ENCODE measurements at places on chromosomes 1 and 21.
A peak's percentile ranks its signal among the peaks of the same experiment; 100 is the strongest.

GRCh38 chr1:1756661-1757421 lies 21.4 kb downstream of the NADK start:
- DNase-seq = no peak

DNA sequence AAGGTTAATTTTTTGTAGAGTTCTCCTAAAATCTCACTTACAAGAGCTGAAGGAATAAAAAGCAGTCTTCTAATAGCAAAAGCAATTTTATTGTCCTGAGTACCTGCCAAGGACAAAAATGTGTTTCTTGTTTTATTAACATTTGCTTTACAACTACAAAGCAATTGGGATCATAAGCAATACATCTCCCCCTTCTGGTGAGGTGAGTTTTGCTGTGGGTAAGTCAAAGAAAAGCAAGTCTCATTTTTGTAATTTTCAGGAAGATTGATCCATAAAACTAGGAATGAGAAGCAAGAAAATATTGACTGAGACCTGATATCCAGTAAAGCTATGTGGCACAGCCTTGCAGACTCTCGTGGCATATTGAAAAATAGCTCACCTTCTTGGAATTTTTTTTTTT lies 2162.7 kb downstream of the NCAM2 start:
- no peak for DNase-seq

GRCh38 chr1:105243411-105243810 lies 1493.7 kb downstream of the AMY1C start:
- DNase-seq = no peak

DNA sequence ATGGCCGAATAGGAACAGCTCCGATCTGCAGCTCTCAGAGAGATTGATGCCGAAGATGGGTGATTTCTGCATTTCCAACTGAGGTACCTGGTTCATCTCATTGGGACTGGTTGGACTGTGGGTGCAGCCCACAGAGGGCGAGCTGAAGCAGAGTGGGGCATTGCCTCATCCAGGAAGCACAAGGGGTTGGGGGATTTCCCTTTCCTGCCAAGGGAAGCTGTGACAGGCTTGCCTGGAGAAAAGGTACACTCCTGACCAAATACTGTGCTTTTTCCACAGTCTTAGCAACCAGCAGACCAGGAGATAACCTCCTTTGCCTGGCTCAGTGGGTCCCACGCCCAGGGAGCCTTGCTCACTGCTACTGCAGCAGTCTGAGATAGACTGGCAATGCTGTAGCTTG lies 66.9 kb downstream of the HSD3B1 start:
- DNase-seq = no peak

DNA sequence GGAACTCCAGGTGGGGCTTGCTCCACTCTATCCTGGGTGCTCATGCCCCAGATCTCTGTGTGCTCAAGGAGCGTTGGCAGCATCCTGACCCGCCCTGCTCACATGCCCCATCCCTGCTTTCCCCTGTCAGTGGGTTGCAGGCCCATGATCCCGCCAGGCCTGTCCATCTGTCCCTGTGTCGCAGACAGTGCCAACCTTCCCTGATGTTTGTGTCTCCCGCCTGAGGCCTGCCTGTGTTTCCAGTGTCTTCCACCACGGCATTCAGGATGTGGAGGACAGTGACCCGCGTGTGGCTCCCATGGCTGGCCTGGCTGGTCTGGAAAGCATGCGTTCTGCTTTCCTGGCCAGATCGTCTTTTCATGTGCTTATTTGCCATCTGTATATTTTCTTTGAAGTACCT lies 82.9 kb downstream of the PCBP3 start:
- DNase-seq = no peak

DNA sequence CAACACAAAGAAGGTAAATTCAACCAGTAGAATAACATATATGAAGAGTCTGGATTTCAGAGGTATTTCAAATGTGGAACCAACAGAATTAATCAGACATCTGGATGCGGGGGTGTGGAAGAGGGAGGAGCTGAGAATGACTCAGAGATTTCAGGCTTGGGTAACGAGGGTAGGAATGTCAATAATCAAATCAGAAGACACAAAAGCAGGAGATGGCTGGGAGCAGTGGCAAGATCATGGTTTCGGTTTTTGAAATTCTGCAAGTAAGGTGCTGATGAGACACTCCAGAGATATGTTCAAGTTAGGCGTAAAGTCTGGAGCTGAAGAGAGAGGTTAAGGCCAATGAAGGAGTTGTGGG lies 64.0 kb downstream of the PLPPR5 start:
- DNase-seq = peak; percentile 65

GRCh38 chr1:208029381-208030287 lies 118.7 kb upstream of the CD34 start:
- peak; percentile 75 for DNase-seq

GRCh38 chr1:109116286-109116685 lies 2.4 kb downstream of the ELAPOR1 start:
- DNase-seq = no peak

GRCh38 chr21:31185663-31186062 lies 147.4 kb upstream of the KRTAP19-8 start:
- no peak for DNase-seq

DNA sequence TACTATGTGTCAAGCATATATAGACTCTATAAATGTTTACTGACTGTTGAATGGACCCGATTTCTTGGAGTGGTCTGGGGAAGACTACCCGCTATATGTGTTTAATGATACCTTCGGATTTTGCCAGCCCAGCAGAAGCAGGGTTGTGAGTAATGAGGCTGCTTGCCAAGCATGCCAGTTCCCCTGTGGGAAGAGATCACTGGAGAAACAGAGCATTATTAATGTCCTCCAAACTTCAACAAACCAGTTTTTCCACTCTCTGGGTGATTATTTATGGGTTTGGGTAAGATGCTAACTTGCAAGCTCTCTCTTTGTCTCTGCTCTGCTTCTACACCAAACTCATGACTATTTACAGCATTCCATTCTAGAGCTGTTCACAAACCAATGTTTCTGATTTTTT lies 25.1 kb upstream of the PHGDH start:
- no peak for DNase-seq

DNA sequence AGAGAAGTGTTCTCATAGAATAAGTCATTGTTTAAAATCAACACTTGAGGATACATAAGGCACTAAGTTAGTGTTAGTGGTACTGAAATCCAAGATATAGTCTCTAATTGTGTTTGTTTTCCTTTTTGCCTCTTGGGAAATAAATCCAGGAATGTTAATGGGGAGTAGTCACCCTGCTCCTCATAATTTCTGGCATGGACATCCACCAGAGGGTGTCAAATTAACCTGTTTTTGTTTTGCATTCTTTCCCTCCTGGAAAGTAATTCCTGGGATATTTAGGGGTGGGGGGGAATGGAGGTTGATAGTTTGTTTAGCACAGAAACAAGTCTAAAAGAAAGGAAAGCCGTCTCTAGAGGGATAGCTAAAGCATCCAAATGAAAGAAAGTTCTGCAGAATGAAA lies 87.8 kb upstream of the MAP1LC3C start:
- DNase-seq = no peak

DNA sequence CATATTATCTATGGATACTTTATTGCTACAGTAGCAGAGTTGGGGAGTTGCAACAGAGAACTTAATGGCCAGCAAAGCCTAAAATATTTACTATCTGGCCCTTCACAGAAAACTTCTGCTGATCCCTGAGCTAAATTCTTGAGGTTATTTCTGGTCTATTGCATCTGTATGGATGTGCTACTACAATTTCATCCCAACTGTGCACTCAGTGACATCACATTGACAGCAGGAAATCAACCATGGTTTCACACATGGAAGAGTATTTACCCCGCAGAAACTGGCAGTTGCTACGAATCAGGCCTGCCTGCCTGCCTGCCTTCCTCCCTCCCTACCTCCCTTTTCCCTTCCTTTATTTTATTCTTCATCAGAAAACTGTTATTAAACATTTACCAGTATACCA lies 12.1 kb downstream of the CLCA2 start:
- DNase-seq = no peak

DNA sequence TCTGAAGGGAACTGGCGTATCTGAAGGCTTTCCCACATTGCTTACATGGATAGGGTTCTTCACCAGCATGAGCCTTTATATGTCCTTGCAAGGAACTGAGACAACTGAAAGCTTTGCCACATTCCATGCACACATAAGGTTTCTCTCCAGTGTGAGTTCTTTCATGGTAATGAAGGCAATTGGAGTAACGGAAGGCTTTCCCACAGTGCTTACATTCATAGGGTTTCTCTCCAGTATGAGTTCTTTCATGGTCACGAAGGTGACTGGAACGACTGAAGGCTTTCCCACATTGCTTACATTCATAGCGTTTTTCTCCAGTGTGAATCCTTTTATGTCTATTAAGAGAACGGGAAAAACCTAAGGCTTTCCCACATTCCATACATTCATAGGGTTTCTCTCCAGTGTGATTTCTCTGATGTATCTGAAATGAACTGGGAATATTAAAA lies 15.0 kb downstream of the ZNF124 start:
- DNase-seq = no peak

DNA sequence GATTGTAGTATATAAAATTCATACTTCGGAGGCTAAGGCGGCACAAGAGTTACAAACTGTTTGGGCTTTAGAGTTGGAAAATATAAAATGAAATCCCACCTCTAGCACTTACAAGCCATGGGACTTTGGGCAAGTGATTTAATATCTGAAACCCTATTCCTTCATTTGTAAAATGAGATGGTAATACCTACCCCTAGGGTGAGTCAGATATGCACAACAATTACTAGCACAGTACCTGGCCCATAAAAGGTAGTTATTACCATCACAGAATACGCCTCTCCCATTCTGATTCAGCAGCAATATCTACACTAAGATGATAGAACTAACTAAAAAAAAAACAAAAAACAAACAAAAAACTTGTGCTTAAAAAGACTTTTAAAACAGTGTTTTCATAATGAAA lies 3.5 kb downstream of the KLHL12 start:
- DNase-seq = no peak

- peak; percentile 55 for DNase-seq
Observed at GRCh38 chr1:56446531-56447098, 132.7 kb downstream of the PLPP3 start.

- DNase-seq = peak; percentile 90
Observed at GRCh38 chr1:205523891-205524793, 19.7 kb downstream of the CDK18 start.

GRCh38 chr1:2125350-2126211 lies 69.0 kb downstream of the FAAP20 start:
- DNase-seq = no peak

- no peak for DNase-seq
Observed at GRCh38 chr1:17108360-17108759, 10.9 kb downstream of the PADI2 start.

GRCh38 chr1:193519922-193520321 lies 333.5 kb upstream of the B3GALT2 start:
- DNase-seq = no peak

DNA sequence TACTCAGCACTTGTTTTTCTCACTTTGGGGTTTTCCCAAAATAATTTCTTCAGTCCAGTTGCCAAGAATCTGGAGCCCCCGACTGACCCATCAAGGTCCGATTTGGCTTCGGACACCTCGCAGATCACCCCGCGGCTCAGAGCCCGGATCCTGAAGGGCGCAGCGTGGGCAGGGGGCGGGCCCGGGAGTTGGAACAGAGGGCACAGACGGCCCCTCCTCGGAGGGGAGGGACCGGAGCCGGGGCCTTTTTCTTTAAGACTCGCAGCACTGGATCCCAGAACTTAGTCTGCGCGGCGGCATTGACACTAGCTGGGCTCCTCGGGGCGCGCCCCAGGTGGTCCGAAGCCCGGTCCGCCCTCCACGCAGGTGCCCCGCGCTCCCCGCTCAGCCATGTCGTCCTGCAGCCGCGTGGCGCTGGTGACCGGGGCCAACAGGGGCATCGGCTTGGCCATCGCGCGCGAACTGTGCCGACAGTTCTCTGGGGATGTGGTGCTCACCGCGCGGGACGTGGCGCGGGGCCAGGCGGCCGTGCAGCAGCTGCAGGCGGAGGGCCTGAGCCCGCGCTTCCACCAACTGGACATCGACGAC lies at the start of gene CBR3:
Gene CBR3 (plus strand): TSS at position 277 of the 588 bp plus-strand sequence. CDS start 114 bp downstream, at position 391.
- DNase-seq = peak; percentile 75

DNA sequence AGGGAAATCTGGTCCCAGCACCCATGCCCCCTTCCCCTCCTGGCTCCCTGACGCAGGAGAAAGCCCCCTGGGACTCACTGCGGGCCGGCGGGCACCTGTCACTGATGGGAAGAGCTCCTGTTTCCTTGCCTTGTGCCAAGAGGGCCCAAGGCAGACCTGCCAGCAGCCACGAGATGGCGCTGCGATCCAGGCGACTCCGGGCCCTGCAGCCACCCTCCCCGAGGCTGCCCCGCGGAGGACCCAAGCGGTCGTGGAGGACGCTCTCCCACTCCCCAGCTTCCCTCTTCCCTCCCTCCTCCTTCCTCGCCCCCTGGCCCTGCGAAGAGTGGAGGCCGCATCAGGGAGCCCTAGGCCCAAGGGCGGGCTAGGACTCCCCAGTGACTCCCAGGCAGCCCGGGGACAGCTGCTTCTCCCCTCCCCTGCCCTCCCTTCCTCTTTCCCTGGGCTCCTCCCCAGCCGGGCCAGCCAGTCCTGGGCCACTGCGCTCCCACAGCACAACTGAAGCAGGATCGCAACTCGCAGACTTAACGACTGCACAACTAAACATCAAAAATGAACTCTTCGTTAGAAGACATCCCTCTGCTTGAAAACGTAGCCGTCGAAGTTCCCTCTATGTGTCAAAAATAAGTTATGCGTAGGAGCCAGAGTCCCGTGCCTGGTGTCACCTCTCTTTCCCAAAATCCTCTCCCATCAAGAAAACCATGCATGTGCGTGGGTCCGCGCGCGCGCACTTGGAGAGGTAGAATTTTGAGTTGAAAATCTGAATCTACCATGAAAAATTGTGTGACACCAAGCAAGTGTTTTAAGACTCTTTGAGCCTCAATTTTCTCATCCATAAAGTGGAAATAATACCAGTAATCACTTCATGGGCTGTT lies 34.2 kb downstream of the BATF3 start:
- peak; percentile 93 for DNase-seq

DNA sequence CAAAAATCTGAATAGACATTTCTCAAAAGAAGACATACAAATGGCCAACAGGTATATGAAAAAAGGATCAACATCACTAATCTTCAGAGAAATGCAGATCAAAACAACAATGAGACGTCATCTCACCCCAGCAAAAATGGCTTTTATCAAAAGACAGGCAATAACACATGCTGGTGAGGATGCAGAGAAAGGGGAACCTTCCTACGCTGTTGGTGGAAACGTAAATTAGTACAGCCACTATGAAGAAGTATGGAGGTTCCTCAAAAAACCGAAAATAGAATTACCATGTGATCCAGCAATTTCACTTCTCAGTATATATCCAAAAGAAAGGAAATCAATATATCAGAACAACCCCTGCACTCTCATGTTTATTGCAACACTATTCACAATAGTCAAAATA lies 65.1 kb upstream of the ATP1B1 start:
- no peak for DNase-seq

- DNase-seq = no peak
Observed at GRCh38 chr1:200883118-200883517, 10.3 kb downstream of the GPR25 start.

DNA sequence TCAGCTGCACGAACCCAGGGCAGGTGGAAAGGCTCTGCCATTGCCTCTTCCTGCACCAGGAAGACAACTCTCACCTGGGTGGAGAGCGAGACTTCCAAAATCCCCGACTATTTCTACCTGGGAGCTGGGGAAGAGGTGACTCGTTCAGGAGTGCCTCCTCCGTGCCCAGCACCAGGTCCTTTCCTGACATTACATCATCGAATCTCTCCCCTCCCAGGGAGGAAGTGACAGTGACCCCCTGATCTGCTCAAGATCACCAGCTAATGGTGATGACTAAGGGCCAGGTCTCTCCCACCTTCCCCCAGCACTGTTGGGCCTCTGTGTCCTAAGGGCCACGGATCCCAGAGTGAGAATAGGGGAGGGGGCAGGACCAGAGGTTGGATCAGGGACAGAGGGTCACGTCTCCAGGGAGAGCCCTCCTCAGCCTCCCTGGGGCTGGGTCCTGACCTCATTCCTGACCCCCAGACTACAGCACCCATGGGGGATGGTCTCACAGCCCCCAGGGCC lies 6.8 kb downstream of the MEGF6 start:
- DNase-seq = no peak
